ENCODE measurements at places on chromosomes 7 and 10.

DNA sequence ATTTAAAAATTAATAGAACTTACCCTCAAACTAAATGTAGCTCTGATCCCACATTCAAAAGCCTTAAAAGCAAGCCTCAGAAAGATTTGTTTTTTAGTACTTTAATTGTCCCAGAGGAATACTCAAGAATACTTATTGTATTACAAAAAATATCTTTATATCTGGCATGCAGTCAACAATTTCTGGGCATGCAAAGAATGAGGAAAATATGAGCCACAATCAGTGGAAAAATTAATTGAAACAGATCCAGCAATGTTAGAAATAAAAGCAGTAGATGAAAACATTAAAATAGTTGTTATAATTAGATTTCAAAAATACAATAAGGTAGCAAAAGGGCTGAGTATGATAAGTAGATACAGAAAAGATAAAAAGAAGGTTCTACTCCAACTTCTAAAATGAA is 154.7 kb downstream of the PON1 start:
- DNase-seq: no peak

DNA sequence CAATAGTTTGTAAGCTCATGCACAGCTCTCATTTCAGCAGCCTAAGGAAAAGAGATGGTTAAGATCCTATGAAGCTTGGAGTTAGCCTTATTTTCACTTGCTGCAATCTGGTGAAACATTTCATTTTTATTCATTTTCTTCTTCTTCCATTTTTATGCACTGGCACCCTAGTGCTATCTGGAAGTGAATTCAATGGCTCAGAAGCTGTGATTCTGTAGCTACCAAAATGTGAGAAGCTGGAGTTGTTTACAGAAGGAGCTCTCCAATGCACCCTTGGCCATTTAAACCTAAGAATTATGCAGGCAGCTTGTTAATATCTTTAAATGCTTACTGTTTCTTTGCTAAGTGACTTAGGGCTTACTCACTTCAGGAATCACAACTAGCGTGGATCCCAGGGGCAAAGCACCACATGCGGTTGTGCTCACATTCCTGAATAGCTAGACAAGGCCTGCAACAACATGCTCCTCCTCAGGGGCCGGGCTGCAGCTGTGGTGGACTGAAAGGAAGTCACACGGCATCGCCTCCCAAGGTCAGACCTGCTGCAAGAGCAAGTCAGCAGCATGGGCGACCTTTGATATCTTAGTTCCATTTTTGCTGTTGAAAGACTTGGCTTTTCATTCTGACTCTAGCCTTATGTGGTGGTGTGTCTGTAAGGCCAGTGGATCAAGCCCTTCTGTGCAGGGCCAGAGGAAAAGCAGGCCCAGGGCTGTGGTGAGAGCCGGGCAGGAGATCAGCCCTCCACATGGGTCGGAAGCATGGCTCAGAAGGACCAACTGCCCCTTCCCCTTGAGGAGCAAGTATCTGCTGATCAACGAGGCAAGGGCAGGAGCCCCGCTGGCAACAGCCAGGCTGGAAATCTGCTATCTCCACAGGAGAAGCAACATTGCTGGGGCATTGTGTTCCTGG is 91.9 kb upstream of the MBL2 start:
- DNase-seq: no peak

DNA sequence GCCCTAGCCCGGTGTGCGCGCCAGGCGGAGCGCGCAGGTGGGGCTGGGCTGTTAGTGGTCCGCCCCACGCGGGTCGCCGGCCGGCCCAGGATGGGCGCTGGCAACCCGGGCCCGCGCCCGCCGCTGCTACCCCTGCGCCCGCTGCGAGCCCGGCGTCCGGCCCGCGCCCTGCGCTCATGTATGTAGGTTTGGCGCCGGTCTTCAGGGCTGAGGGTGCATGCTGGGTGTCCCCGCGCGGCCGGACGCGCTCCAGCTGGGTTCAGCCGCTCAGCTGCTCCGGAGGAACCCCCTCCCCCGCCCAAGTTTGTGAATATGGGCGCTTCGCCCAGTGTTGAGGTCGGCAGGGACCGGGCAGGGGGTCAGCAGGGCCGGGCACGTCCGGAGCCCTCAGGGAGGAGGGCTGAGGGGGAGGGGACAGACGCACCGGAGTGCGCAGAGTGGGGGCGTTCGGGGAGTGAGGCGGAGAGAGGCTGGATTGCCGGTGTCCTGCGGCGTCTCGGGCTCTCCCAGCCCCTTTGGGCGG is 559 bp downstream of the VWC2 start:
- DNase-seq: no peak

DNA sequence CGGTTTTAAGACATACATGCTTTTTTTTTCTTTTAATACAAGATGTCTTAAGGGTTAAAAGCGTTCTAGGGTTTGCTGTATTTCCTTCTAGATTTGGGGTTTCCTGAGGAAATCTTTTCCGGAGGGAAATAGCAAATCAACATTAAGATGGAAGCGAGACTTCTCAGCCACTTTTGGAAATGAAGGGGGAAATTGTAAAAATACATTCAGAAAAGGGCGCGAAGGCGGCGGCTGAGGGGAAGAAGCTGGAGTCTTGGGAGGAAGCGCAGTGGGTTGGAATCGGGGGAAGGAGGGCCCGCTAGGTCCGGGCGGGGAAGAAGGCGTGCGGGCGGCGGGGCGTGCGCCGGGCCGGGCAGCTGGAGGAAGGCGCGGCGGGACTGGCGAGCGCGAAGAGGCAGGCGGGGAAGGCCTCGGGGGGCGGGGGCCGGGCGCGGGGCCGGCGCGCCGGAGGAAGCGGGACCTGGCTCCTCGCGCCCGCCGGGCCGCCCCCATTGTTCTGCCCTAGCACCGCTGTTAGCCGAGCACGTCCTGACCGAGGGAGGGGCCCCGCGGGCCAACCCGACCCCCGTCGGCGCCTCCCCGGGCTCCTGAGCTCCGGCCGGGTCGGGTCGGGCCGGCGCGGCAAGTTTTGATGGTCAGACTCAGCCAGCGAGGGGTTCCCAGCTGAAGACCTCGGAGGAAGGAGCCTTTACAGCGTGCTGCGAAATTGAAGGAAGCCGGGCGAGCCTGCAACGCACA is 1.5 kb upstream of the SKIDA1 start:
- DNase-seq: no peak

GRCh38 chr7:33388332-33388731 is 259.0 kb downstream of the BBS9 start:
- DNase-seq: no peak

DNA sequence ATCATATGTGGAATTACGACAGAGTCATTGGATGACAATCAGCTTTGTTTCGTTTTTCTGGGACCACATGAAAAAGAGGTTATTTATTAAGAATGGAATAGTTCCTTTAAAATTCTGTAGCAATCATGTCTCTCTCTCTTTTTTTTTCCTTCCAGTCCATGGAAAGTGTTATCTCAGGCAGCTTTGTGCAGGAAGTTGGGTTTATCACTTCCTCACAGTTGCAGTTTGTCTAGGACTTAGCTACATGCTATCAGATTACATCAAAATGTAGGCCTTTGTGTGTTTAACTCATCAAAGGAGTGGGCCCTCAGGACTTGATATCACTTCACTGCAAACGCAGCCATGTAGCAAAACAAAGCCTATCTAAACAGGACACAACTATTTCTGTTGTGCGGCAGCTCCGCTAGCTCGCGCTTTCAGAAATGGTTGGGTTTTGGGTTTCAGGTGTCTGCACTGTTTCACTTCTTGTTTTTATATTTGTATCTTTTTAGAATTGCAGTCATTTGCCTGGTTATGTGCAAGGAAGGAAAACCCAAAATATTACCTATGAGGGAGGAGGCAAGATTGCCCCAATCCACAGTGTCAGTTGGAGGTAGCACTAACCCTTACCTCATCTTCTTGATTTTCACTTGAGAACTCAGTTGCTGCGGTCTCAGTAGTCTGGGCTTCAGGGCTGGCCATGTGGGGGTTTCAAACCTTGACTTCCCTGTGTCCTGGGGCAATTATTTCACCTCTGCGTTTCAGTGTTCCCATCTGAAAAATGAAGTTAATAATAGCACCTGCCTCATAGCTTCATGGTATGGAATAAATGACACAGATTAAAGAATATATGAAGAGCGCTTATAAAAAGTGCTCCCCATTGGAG is 66.7 kb downstream of the HHEX start:
- DNase-seq: no peak

GRCh38 chr7:26525398-26526264 is 234.0 kb downstream of the SNX10 start:
- DNase-seq: no peak

DNA sequence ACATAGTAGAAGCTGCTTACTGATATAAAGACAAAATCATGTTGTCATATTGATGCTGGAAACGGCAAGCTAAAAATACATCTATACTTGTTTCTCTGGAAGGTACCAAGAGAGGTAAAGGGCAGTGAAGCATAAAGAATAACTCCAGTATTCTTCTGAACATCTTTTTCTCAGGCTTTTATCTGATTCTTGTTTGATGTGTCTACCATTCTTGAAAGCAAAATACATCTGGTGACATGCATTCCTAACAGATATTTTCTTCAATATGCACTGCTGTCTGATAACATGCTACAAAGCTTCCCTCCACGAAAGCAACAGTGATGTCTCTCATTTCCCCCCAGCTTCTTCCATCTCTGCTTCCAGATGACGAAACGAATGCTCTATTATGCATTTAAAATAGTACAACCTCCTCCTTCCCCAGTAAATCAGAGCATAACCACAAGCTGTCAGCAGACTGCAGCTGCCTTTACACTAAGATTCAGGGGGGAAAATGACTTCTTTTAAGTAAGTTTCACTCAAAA is 100.8 kb downstream of the ARHGAP21 start:
- DNase-seq: no peak

GRCh38 chr10:86961481-86962091 is 3.2 kb downstream of the SNCG start:
- no peak for DNase-seq

DNA sequence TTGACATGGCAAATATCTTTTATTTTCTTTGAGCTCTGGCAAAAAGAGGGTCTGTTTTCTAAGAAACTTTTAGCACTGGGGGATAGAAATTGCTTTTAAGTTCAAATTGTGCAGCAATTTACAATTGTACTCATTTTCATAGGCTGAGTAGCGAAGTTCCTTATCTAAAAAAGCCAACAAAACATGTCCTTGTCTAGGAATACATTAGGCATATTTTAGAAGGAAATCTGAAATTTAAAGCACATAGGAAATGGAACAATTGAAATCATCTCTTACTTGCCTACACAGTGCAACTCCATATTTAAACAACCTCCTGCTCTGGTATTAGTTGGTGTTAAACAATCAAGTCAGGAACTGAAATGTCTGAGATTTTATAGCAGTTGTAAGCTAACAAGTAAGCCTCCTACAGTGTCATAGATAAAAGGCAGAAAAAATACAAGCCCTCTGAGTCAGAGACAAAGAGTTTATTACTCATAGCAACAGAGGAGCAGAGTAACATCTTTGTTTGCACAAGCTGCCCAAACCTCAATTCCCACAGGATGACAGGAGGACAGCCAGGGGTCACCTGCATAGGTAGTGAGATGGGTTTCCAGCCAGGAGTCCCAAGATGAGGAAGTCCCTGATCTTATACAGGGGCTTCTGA is 280.2 kb upstream of the HGF start:
- DNase-seq: no peak

DNA sequence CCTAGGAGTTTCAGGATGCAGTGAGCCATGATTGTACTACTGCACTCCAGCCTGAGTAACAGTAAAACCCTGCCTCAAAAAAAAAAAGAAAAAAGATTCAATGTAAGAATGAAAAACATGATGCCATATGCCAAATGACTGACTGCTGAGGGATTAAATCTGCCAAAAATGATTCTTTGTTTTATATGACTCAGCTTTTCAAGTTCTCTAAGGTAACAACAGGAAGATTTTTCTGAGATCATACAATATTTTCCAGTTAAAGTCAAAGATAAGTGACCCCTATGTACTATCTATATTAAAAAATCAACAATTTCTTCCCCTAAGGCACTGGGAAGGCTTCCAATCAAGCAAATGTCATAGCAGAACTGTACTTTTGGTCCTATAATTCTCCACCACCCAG is 271.2 kb upstream of the IMMP2L start:
- DNase-seq: no peak

- no peak for DNase-seq
These were observed 188.7 kb downstream of the DNAJC1 start for GRCh38 chr10:21814866-21815265.

GRCh38 chr7:78499283-78499682 is 700.7 kb downstream of the PHTF2 start:
- DNase-seq: no peak

- DNase-seq: no peak
These were observed 77.0 kb upstream of the FAM20C start for GRCh38 chr7:115274-115911.

- no peak for DNase-seq
These were observed 35.0 kb upstream of the HABP2 start for GRCh38 chr10:113517901-113518260.

- no peak for DNase-seq
These were observed 7.9 kb upstream of the H2BK1 start for GRCh38 chr7:151218170-151218569.

DNA sequence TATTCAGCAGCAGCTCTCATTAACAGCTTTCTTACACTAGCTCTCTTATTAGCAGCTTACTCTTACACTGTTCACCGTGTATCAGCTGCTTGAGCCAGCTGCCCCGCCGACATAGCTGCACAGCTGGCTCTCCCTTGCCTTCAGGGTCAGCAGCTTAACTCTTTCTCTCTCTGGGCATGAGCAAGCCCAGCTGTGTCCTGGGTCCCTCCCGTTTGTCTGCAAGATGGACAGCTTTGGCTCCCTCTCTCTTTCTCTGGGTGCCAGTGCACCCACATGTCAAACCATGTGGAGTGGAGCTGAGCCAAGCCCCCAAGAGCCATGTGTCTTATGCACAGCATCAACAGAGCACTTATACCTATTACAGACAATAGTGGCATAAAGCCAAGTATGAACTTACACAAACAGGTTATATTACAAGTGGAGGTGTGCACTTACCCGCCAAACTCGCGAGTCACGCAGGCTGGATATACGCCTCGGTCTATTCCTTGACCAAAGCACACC is 35.7 kb upstream of the MTPAP start:
- no peak for DNase-seq

- no peak for DNase-seq
These were observed 201.0 kb upstream of the IMMP2L start for GRCh38 chr7:111763221-111763801.

DNA sequence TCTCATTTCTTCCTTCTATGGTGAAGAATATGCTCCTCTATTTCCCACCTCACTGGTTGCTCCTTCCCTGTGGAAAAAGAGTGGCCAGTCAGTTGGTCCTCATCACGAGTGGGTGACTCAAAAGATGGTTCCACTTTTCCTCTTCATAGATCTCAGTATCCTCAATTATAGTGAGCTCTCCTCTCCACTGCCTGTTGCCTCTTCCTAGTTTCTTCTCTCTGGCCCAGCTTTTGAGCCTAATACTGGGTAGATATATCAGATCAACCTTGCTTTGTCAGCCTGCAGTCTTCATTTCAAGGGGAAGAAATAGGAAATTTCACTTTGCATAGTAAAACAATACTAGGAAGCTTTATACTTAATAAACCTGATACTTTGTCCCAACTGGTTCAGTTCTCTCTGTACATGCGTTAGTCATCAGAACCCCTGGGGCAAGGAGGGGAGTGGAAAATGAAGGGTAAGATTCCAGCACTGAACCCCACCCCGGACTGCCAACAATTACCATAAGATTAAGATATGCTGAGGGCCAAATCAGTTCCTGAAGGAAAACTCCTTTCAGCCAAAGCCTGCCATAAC is 15.5 kb upstream of the WNT16 start:
- no peak for DNase-seq
